ENCODE measurements at places on chromosomes 7 and 10. TPM values are rescaled to one million over a fixed set of nuclear protein-coding genes. Genes with fewer than 3 reads are reported as not detected.

The LRRD1 gene
- total RNA-seq: 0.05 TPM

GRCh38 chr10:35135861-35136260, 9.2 kb downstream of the CREM start:
- no peak overlapping the region for H3K4me3 ChIP-seq
- H3K36me3 ChIP-seq: no peaks in the 10 kb centered on the region
- no peak overlapping the region for H3K27ac ChIP-seq
- no peaks in the 10 kb centered on the region for H3K4me1 ChIP-seq

DNA sequence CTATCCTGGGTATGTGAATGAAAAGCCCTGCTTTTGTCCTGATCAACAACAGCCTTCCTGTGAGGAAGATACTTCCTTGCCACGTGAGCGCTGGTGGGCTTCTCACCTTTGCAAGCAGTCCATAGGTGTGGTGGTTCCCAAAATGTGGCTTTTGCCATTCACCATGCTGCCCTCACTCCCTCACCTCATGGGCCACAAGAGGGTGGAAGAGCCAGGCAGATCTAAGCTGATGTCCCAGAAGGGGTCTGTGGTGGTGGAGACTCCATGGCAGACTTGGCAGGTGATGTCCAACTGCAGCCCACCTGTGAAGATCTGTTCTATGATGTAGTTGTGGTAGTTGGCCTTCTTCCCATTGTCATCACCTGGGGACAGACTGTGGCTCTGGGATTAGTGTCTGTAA, 147.4 kb downstream of the BBS9 start:
- DNase-seq: no peak
- H3K27ac ChIP-seq: no peak overlapping the region
- no peaks in the 10 kb centered on the region for H3K4me1 ChIP-seq
- no peaks in the 10 kb centered on the region for H3K36me3 ChIP-seq
- H3K4me3 ChIP-seq: no peak overlapping the region
- no peaks in the 10 kb centered on the region for H3K27me3 ChIP-seq

GRCh38 chr7:99631295-99632109, 14.8 kb downstream of the ZSCAN25 start:
- no peak overlapping the region for H3K4me3 ChIP-seq
- no peak for DNase-seq
- peak overlapping the region; percentile 42 for H3K27ac ChIP-seq
- no peaks in the 10 kb centered on the region for H3K27me3 ChIP-seq
- H3K36me3 ChIP-seq: peaks cover 40% of the 10 kb centered on the region

GRCh38 chr10:100510533-100511308, 8.9 kb downstream of the SEC31B start:
- peak; percentile 84 for DNase-seq
- H3K27ac ChIP-seq: peak overlapping the region; percentile 82
- H3K27me3 ChIP-seq: no peaks in the 10 kb centered on the region

The MOGAT3 gene
- not detected for total RNA-seq

GRCh38 chr7:127107601-127108007, 145.1 kb downstream of the GRM8 start:
- H3K4me3 ChIP-seq: no peak overlapping the region
- H3K27ac ChIP-seq: no peak overlapping the region
- H3K36me3 ChIP-seq: no peaks in the 10 kb centered on the region
- no peaks in the 10 kb centered on the region for H3K27me3 ChIP-seq

The TAS2R3 gene
- 0.52 TPM for total RNA-seq

DNA sequence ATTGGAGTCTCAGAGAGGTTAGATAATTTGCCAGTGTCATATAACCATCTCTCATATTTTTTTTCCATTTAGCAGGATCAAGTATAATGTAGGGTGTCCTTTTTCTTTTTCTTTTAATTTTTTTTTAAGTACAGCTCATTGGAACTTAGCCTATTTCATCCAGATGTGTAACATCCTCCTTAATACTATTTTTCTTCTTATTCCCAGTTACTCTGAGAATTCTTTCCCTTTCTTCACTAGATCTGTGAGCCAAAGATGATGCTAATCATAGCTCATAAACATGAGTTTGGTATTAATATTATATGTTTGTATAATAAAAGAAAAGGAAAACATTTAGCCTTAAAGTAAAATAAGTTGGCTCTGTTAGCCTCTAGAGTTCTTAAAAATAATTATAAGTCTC, 32.8 kb downstream of the PPP1R9A start:
- H3K27ac ChIP-seq: no peak overlapping the region
- no peak for DNase-seq
- no peaks in the 10 kb centered on the region for H3K36me3 ChIP-seq
- H3K4me1 ChIP-seq: no peaks in the 10 kb centered on the region
- H3K27me3 ChIP-seq: no peaks in the 10 kb centered on the region
- H3K4me3 ChIP-seq: no peak overlapping the region

The TFR2 gene
- total RNA-seq: 0.80 TPM

The CYP3A4 gene
- 11.0 TPM for total RNA-seq

GRCh38 chr10:115762029-115762428, 511.0 kb downstream of the GFRA1 start:
- H3K27ac ChIP-seq: no peak overlapping the region
- no peak for DNase-seq
- H3K4me3 ChIP-seq: no peak overlapping the region
- H3K4me1 ChIP-seq: no peaks in the 10 kb centered on the region
- H3K36me3 ChIP-seq: no peaks in the 10 kb centered on the region

DNA sequence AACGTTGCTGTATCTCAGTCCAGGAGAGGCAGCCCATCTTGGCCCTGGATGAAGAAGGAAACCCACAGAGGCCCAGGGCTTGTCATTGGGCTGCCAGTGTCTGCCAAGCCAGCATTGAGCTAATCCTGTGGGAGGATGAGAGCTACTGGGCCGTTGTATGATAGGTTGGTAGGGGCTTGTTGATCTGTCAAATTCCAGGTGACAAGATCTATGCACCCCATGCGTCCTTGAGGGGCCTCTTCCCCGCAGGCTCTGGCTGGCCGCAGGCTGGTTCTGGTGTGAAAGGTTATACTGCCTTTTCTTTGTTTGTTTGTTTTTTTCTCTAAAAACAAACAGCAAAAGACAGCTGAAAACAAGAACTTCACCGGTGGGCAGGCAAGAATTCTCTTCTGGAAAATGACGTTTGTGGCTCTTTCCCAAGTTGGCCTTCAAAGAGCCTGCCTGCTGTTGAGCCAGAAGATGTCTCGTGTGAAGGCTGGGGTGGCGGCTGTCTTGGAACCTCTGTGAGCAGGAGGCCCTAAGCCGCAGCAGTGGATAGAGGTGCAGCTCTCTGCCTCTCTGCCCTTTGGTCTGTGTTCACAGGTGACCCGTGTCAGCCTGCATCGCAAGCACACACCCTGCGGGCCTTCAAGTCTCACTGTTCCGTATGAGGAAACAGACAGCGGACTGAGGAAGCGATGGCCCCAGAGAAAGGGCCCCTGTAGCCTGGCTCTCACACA, 23.3 kb downstream of the CYP17A1 start:
- H3K4me3 ChIP-seq: no peak overlapping the region
- H3K36me3 ChIP-seq: peaks cover 51% of the 10 kb centered on the region
- peak overlapping the region; percentile 76 for H3K27ac ChIP-seq
- no peaks in the 10 kb centered on the region for H3K27me3 ChIP-seq
- no peak for DNase-seq

DNA sequence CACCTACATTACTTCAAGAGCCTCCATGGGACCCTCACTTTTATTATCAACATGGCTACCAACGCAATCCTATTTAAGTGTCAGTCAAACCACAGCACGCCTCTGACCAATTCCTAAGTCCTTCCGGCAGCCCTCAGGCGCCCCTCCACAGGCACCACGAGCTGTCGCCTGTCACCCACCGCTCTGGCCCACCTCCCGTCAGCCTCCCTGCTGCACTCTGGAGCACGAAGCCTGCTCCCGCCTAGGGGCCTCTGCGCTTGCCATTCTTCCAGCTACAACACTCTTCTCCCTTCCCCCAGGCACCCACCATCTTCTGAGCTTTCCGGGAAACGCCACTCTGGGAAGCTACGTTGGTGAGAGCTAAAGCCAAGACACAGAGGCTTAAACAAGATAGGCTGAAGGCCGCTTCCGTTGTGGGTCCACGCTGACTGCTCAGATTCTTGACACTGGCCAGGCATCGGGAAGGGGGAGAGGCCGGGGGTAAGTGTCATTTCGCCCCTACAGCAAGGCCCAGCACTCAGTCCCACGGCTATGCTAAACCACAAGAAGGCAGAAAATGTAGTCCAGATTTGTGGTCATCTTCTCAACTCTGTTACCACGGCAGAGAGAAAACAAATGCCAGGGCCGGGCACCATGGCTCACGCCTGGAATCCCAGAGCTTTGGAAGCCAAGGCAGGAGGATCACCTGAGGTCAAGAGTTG, 56.7 kb downstream of the GNA12 start:
- peaks cover 3% of the 10 kb centered on the region for H3K36me3 ChIP-seq
- H3K4me1 ChIP-seq: no peaks in the 10 kb centered on the region
- no peak overlapping the region for H3K27ac ChIP-seq
- H3K27me3 ChIP-seq: no peaks in the 10 kb centered on the region
- no peak overlapping the region for H3K4me3 ChIP-seq

DNA sequence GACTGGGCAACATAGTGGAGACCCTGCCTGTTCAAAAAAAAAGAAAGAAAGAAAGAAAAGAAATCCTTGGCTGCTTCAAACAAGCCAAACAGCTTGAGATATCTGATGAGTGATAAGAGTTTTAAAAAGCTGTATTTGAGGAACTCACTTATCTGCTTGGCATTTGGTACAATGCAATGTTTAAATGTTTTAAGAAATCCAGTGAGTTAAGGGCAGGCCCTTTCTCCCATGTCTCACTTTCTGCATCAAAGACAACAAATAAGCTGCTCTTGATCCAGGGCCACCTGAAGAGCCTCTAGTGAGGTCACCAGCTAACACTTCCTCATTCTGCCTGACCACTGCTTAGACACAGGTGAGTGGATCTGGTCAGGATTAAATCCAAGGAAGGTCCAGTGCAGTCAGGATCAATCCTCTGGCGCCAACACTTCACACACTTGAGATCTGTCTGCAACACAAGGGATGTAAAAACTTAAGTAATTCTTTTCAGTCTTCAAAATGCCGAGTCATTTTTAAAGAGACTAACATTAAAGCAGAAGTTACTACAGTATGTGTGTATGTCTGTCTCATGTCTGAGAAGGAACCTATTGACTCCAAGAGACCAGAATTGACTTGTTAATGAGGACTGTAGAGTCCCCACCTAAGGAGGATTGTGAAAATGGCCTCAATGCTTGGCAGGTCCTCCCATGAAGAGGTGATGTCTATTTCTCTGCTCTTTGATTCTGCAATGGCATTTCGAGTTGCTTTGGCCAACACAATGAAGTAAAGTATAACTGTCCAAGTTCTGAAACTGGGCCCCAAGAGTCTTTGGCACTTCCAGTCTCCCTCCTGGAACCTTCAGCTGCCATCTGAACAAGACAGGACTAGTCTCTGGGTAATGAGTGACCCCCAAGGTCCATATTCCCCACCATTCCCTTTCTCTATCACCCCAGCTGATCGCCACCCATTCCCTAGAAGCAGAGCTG, 43.1 kb downstream of the CREB3L2 start:
- H3K27ac ChIP-seq: no peak overlapping the region
- H3K4me3 ChIP-seq: no peak overlapping the region
- no peaks in the 10 kb centered on the region for H3K36me3 ChIP-seq
- no peaks in the 10 kb centered on the region for H3K27me3 ChIP-seq
- no peaks in the 10 kb centered on the region for H3K4me1 ChIP-seq

GRCh38 chr10:78059906-78060702, 26.4 kb downstream of the RPS24 start:
- no peak overlapping the region for H3K27ac ChIP-seq
- DNase-seq: no peak
- no peaks in the 10 kb centered on the region for H3K27me3 ChIP-seq
- H3K4me3 ChIP-seq: no peak overlapping the region

DNA sequence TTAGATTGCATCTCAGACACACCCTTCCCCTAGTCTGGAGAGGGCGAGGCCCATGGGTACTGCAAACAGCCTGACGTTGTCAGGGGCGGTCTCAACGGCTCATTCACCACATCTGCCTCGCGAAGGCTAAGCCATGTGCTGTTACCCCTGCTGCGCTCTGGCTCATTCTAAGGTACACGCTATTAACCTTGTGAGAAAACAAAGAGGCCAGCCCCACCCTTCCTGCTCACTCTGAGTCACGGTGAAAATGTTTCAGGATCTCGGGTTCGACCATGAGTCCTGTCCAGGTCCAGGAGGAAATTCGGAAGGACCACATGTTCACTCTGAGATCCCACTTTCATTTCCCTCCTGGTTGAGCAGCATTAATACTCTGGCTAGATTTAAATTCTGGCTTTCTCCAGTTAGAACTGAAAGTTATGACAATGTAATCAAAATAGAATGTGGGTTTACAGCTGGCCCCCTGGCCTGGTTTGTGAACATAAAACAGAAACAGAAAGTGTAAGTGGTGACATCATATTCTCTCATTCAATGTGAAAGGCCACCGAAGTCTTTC, 55.2 kb downstream of the EGFR start:
- H3K27me3 ChIP-seq: no peaks in the 10 kb centered on the region
- H3K27ac ChIP-seq: peak overlapping the region; percentile 40
- DNase-seq: no peak
- no peaks in the 10 kb centered on the region for H3K36me3 ChIP-seq
- no peaks in the 10 kb centered on the region for H3K4me1 ChIP-seq
- no peak overlapping the region for H3K4me3 ChIP-seq
